ENCODE measurements at places on chromosomes 7 and 10. TPM values are rescaled to one million over a fixed set of nuclear protein-coding genes. Genes with fewer than 3 reads are reported as not detected.

DNA sequence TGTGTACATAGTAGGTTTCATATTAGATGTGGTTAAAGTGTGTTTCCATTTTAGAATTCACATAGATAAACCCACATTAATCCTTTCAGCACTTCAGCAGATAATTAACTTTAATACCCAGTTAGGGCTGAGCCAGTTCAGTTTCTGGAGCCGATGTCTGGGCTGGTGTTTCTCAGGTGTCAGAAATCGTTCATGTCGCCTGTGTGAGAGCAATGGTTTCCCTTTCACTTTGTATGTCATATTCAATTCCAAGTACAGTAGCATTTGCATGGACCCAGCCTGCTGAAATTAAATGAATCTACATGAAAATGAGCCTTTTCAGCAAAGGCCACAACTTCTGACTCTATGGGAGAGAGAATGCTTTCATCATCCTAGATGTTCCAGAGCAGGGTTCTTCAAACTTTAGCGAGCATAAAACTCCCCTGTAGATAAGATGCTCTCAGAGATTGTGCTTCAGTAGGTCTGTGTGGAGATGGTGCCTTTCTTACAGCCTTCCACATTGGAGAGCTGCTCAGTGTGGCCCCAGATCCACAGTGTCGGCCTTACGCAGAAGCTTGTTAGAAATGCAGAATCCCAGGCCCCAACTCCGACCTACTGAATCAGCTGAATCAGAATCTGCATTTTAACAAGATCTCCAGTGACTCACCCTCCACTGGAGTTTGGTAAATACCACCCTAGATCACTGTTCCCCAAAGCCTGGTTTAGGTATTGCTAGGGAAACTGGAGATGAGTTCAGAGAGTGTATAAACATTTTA, 19.6 kb downstream of the WIPF3 start:
- no peak for DNase-seq

GRCh38 chr10:108970016-108970415, 953.3 kb downstream of the XPNPEP1 start:
- peak; percentile 31 for DNase-seq

DNA sequence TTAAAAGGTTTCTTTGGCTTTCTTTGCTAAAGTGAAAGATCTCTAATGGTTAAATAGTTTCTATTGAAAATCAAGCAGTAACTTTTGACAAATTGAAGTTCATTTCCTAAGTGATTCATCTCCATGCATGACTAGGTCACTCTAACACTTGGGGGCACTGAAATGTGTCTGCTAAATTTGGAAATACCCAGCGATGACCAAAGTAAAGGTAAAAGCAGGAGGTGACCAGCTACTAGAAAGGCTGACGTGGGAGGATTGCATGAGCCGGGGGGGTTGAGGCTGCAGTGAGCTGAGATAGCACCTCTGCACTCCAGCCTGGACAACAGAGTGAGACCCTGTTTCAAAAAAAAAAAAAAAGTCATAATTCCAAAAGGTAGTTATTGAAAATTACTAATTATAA, 111.8 kb upstream of the GPR141 start:
- DNase-seq, result no peak

DNA sequence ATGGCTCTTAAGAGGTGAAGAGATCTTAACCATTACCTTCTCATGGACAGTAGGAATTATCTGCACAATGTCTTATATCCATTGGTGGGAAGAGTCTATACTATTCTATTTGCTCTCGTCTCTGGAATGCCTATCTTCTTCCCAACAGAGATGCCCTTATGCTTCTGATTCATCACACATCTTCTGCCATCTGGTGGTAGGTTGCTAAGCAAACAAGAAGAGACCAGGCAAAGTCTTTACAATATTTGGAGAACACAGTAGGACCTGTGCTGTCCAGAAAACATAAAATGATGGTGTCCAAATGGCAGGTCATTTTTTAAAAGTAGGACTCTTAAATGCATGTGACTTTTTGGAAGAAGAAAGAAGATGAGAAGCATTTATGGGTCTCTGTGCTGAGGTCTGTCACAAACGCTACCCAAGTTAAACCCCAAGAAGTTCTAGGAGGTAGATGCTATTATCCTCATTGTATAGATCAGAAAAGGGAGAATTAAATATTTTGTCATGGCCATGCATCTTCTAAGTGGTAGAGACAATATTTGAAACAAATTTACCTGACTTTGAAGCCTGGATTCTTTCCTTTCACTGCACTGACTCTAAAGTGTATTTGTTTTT, 67.8 kb upstream of the NXPH1 start:
- no peak for DNase-seq

AKR1C2 gene
- polyA plus RNA-seq, result 7.8 TPM

All from muscle of back (tissue), 13 donors.